Bronchus fibroblast of lung (primary cell): ENCODE measurements at places on chromosomes 16 and 17. TPM values are rescaled to one million over a fixed set of nuclear protein-coding genes. Genes with fewer than 3 reads are reported as not detected.

Gene YPEL2
- 1.3 and 1.5 TPM in 2 replicates for total RNA-seq

Gene ADAD2
- not detected in 2 replicates for total RNA-seq

Gene ZNF385C
- total RNA-seq = not detected in 2 replicates

Gene TSPAN10
- 0.34 and 0.59 TPM in 2 replicates for total RNA-seq

Gene PYDC1
- total RNA-seq = not detected in 2 replicates

Gene ZFP3
- 0.67 and 0.89 TPM in 2 replicates for total RNA-seq

Gene TNFRSF17
- not detected in 2 replicates for total RNA-seq

Gene ACSM2A
- total RNA-seq = not detected in 2 replicates

Gene OR1A1
- total RNA-seq = not detected in 2 replicates

Gene ACSM3
- 0.17 and 0.45 TPM in 2 replicates for total RNA-seq

Gene EPX
- total RNA-seq = not detected in 2 replicates

Gene MYH8
- total RNA-seq = not detected in 2 replicates

Gene SLC6A2
- total RNA-seq = not detected in 2 replicates

Gene HAGHL
- total RNA-seq = 13.1 and 14.0 TPM in 2 replicates

Gene SCGB1C2
- not detected in 2 replicates for total RNA-seq

Gene BICDL2
- not detected in 2 replicates for total RNA-seq

Gene MYO15A
- total RNA-seq = 0.59 and 2.4 TPM in 2 replicates

Gene SLC16A11
- 0.15 TPM in 1 of 2 replicates, not detected in the other for total RNA-seq

Gene HOXB1
- not detected in 2 replicates for total RNA-seq

Gene LITAFD
- total RNA-seq = not detected in 2 replicates

Gene TMUB2
- total RNA-seq = 24.0 and 27.5 TPM in 2 replicates

Gene KRTAP3-1
- not detected in 2 replicates for total RNA-seq

Gene KRTAP4-9
- total RNA-seq = not detected in 2 replicates

Gene TAT
- total RNA-seq = not detected in 2 replicates

Gene TBC1D3C
- not detected in 2 replicates for total RNA-seq

Gene SLC52A1
- total RNA-seq = 0.15 TPM in 1 of 2 replicates, not detected in the other

Gene GPR179
- total RNA-seq = not detected in 2 replicates

Gene UMOD
- not detected in 2 replicates for total RNA-seq

Gene C16orf86
- 3.5 and 4.9 TPM in 2 replicates for total RNA-seq

Gene PARD6A
- total RNA-seq = 1.8 and 3.0 TPM in 2 replicates

Gene METTL22
- total RNA-seq = 29.8 and 31.4 TPM in 2 replicates

Gene NPIPB13
- 0.30 TPM in 1 of 2 replicates, not detected in the other for total RNA-seq

Gene KRT12
- not detected in 2 replicates for total RNA-seq

Gene DNAH2
- under 0.01 and 0.17 TPM in 2 replicates for total RNA-seq

Gene CMTM2
- total RNA-seq = not detected in 2 replicates

Gene NOTUM
- total RNA-seq = not detected in 2 replicates

Gene MMP28
- total RNA-seq = 0.67 and 2.2 TPM in 2 replicates

Gene RRN3
- total RNA-seq = 19.6 and 23.4 TPM in 2 replicates

Gene GALR2
- 0.17 TPM in 1 of 2 replicates, not detected in the other for total RNA-seq

Gene KCNG4
- not detected in 2 replicates for total RNA-seq

Gene CA7
- not detected in 2 replicates for total RNA-seq
